ENCODE measurements at places on chromosomes 4 and X. TPM values are rescaled to one million over a fixed set of nuclear protein-coding genes. Genes with fewer than 3 reads are reported as not detected.

The CTAG1A gene
- total RNA-seq: not detected

- H3K4me3 ChIP-seq: no peak overlapping the region
- no peak overlapping the region for H3K27ac ChIP-seq
- H3K4me1 ChIP-seq: no peaks in the 10 kb centered on the region
- no peaks in the 10 kb centered on the region for H3K36me3 ChIP-seq
Observed at GRCh38 chrX:94908648-94909047, 1234.6 kb downstream of the FAM133A start.

GRCh38 chr4:47721892-47722575 lies 115.8 kb downstream of the CORIN start:
- no peak overlapping the region for H3K27ac ChIP-seq
- H3K4me1 ChIP-seq: no peaks in the 10 kb centered on the region
- peaks cover 26% of the 10 kb centered on the region for H3K27me3 ChIP-seq
- DNase-seq: no peak

DNA sequence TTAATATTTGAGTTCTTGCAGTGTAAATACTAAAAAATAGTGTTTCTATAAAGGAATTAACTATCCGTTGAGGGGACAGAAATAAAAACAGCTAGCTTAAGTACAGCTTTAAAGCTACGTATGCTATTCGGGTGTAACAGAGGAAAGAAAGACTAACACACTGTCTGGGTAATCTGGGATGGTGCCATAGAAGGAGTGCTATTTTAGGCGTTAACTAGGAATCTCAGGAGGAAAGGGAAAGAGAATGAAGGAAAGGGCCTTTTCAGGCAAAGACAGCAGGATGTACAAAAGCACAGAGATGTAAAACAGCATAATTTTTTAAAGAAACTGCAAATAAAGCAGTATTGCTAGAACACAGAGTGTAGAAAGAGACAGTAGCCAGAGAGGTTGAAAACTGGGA lies 161.8 kb downstream of the RAP1GDS1 start:
- H3K27ac ChIP-seq: no peak overlapping the region
- H3K4me1 ChIP-seq: peaks cover 24% of the 10 kb centered on the region
- peaks cover 66% of the 10 kb centered on the region for H3K36me3 ChIP-seq
- no peak overlapping the region for H3K4me3 ChIP-seq

The FRMD7 gene
- not detected for total RNA-seq

The IQSEC2 gene
- total RNA-seq: 0.20 TPM

- H3K27me3 ChIP-seq: no peaks in the 10 kb centered on the region
- no peak overlapping the region for H3K4me3 ChIP-seq
- no peaks in the 10 kb centered on the region for H3K36me3 ChIP-seq
- no peaks in the 10 kb centered on the region for H3K4me1 ChIP-seq
- H3K27ac ChIP-seq: no peak overlapping the region
Observed at GRCh38 chrX:134813697-134814096, 155.4 kb upstream of the PLAC1 start.

DNA sequence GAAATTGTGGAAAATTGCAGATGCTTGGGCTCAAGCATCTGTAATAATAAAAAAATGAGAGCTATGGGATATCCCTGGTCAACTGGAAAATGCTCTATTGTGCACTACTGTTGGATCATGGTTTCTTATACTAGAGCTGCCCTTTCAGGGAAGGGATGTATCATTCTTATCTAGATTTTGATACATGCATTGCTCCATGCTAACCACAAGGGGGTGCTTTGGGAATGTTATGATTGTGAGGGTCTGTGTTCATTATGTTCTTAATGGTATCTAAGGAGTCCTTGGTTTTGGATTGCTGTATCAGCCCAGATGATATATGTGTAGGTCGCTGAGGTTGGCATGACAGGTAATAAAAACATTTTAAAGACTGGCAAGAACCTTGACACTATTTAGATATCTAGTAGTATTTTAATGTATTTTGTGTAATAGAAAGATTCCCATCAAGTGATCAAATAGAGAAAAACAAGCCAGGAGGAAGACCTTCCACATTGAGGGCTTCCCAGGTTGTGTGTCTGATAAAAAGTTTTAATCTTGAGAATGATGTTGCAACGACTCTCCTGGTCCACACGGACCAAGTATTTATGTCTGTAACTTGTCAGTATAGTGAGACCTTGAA lies 49.2 kb upstream of the TLR2 start:
- no peak overlapping the region for H3K27ac ChIP-seq
- no peak overlapping the region for H3K4me3 ChIP-seq
- no peak for DNase-seq
- peaks cover 24% of the 10 kb centered on the region for H3K36me3 ChIP-seq
- no peaks in the 10 kb centered on the region for H3K27me3 ChIP-seq

DNA sequence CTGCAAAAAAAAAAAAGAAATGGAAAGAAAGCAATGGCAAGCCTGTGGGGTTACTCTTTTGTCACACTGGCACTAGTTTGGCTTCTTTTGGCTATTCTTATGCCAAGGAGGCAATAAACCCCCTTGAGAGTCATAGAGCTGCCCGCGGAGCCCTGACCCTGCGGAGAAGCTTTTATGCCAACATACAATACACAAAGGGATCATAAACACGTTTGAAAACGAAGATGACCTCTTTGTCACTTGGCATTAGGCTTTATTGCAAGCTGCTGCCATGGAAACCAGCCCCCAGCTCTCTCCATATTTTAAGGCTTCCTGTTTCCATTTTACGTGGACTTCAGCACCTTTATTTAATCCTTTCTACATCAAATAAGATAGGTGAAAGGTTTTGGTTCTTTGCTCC lies 7.6 kb downstream of the NEUROG2 start:
- peaks cover 88% of the 10 kb centered on the region for H3K27me3 ChIP-seq
- H3K36me3 ChIP-seq: peaks cover 8% of the 10 kb centered on the region
- no peak overlapping the region for H3K4me3 ChIP-seq
- H3K27ac ChIP-seq: no peak overlapping the region

GRCh38 chrX:46693149-46693548 lies 65.8 kb downstream of the SLC9A7 start:
- DNase-seq: no peak
- no peaks in the 10 kb centered on the region for H3K4me1 ChIP-seq
- H3K27me3 ChIP-seq: no peaks in the 10 kb centered on the region
- no peaks in the 10 kb centered on the region for H3K36me3 ChIP-seq

The TRIM2 gene
- total RNA-seq: 0.76 TPM

The TRAM1L1 gene
- not detected for total RNA-seq

DNA sequence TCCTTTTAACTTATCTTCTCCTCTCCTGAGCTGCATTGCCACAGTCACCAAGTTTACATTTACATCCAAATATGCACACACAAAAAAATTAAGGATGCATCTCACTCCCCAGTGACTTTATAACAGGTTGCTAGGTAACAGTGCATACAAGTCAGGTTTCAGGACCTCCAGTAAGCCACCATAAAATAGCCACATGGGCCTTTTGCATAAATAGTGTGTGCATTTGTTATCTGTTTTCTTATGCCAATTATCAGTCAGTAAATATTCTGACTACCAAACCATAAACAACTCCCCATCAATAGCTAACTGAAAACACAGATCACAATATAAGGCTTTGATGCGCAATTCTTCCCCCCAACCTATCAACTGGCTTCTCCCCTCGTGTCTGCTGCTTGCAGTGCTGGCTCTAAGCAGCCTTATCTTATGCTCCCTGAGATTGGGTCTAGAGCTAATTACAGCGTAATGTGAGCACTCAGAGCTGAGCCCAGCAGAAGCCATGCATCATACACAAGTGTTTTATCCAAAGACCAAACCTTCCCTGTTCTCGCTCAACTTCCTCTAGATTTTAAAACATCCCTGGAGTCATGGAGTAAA lies 55.4 kb downstream of the ZNF827 start:
- H3K36me3 ChIP-seq: peaks cover 44% of the 10 kb centered on the region
- H3K4me3 ChIP-seq: no peak overlapping the region
- no peak overlapping the region for H3K27ac ChIP-seq
- peaks cover 44% of the 10 kb centered on the region for H3K4me1 ChIP-seq
- H3K27me3 ChIP-seq: no peaks in the 10 kb centered on the region

DNA sequence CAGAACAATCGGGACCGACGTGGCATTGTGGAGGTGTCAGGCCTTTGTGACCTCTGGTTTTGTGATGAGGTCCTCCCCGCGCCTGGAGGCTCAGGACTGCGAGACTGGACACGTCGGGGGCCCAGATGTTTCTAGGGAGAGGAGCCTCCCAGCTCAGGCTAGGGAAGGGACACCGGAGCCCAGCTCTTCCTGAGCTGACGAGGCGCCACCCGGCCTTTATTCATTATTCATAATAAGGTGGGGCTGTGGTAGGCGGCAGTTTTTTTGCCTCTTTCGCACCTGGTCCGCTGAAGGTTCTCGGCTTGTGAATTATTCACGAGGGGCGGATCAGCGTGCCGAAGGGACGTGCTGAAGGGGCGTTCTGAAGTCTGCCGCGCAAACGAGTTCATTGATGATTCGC lies 2.3 kb upstream of the UBA1 start:
- peaks cover 44% of the 10 kb centered on the region for H3K4me1 ChIP-seq
- no peaks in the 10 kb centered on the region for H3K27me3 ChIP-seq
- peak; percentile 53 for DNase-seq
- peak overlapping the region; percentile 92 for H3K4me3 ChIP-seq

GRCh38 chr4:80931631-80932081 lies 98.9 kb upstream of the BMP3 start:
- no peak overlapping the region for H3K27ac ChIP-seq
- no peak for DNase-seq
- H3K27me3 ChIP-seq: no peaks in the 10 kb centered on the region

DNA sequence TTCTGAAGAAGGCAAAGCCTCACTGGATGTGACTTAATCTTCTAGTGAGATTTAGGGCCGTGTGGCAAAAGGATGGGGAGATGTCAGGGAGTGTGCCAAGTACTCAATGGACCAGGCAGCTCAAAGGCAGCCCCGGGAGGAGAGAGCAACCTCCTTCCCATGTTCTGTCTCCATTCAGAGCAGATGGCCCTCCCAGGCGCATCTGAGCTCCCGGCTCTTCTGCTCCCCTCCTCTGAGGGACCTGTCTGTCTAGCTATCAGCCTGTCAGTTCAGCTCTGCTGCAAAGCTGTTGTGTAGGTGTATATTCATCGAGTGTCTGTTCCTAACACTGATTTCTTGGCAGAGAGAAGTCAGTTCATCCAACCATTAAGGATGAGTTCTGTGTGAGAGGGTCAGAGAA lies 10.9 kb upstream of the PORCN start:
- no peaks in the 10 kb centered on the region for H3K36me3 ChIP-seq
- H3K4me1 ChIP-seq: no peaks in the 10 kb centered on the region
- no peaks in the 10 kb centered on the region for H3K27me3 ChIP-seq
- no peak for DNase-seq

Data from activated naive CD8-positive, alpha-beta T cell treated with anti-CD3 and anti-CD28 coated beads for 36 hours (primary cell).